ENCODE measurements at places on chromosomes 5 and 9. TPM values are rescaled to one million over a fixed set of nuclear protein-coding genes. Genes with fewer than 3 reads are reported as not detected.

The C9orf43 gene
- 0.23 TPM for polyA plus RNA-seq

The SLC23A1 gene
- 0.57 TPM for polyA plus RNA-seq

- DNase-seq, result no peak
Measured at GRCh38 chr5:74035521-74035937, 409.5 kb downstream of the ARHGEF28 start.

DNA sequence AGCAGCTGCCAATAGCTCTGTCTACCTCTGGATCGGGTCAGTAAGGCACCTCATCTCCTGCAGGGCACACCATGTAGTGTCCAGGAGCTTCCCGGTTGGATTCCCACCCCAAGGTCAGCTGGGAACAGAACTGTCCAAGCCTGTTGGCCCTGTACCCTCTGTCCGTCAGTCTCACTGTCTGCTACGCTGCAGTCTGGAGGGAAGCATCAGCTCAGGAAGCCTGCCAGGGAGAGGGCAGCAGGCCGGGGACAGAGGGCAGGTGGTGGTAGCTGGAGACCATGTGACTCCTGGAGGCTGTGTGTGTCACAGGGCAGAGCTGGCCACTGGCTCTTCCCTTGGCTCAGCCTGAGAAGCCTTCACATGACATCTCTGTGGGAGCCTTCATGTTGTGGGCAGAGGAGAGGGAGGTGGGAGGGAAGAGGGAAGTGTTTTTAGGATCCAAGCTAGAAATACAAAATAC is 134.5 kb downstream of the SEC61B start:
- DNase-seq, result no peak

- no peak for DNase-seq
Measured at GRCh38 chr5:135887881-135888614, 7.6 kb downstream of the IL9 start.

GRCh38 chr9:89606624-89607311 is 2.0 kb downstream of the GADD45G start:
- DNase-seq, result no peak

DNA sequence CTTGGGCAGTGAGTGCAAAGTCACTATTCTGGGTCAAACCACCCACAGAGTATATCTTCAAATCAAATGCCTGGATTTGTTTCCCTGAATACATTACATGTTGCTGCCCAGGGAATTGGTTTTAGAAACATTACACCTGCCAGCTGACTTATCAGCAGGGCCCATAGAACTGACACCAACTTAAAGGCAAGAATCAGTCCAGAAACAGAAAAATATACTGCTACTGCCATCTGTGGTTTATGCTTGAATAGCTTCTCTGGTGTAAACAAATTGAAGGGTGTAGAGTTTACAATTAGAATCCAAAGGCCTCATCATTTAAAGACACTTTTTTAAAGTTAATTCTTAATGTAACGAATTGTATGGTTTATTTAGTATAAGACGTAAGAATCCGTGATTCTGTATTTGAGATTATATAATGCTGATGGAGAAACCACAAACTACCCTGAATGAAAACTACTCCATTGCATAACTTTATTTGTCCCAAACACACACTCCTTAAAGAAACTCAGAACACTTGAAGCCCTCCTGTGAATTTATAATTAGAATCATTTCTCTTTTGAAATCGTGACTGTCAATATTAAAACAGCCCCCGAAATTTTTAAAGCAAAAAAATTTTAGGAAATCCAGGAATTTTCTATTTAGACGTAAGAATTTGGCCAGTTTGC is 6.2 kb downstream of the NR6A1 start:
- DNase-seq, result no peak

DNA sequence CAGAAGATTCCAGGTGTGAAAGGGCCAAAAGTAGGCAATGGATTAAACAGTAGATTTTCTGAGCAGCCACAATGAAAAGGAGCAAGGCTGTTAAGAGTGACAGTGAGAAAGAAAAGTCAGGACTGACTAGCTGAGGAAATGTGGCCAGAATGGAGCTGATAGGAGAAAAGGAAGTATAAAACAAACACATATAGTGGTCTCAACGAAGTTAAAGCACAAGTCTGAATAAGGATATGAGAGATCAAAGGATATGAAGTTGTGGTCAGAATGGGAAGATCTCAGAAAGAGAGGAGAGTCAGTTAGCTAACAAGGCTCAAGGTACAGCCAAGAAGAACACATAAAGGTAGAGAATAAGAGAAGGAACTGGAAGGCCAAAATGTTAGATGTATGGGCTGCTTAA is 39.9 kb downstream of the FNIP1 start:
- DNase-seq, result no peak

The ANKRD34B gene
- not detected for polyA plus RNA-seq

DNA sequence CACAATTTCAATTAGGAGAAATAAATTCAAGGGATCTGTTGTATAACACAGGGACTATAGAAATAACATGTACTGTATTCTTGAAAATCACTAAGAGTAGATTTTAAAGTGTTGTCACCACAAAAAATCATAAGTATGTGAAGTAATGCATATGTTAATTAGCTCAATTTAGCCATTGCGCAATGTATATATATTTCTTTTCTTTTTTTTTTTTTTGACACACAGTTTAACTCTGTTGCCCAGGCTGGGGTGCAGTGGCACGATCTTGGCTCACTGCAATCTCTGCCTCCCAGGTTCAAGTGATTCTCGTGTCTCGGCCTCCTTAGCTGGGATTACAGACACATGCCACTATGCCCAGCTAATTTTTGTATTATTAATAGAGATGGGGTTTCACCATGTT is 70.2 kb downstream of the XRCC4 start:
- no peak for DNase-seq

The PHYHD1 gene
- not detected for polyA plus RNA-seq

GRCh38 chr9:114098021-114098935 is 814 bp downstream of the KIF12 start:
- DNase-seq, result peak; percentile 20

DNA sequence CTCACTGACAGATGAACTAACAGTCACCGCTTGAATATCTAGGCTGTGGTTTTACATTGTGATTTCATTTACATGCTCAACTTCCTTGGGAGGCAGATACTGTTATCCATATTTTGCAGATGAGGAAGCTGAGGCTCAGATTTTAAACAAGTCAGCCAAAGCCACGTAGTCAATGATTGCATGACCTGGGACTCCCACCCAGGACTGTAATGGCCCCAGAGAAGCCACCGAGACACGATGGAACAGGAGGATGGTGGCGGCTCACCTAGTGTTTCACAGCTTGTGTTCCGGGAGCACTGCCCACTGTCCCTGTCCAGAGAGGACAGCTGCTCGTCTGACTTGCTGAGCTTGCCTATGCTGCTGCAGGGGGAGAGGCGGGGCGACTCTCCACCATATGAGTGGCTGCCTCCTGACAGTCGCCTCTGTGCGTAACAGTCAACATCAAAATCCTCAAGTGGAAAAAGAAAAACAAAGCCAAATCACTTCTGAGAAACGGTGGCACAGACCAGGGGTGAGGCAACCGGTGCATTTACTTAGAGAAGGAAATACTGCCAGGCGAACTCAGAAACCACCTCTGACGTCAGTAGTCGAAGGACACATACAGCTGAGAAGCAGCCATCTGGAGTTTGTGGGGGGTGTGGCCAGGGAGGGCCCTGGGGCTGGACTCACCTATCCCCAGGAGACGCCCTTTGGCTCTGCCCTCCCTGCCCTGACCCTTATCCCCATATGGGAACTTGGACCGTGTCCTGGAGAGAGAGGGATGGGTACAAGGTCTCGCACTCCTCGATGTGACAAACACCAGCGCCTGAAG is 82.5 kb downstream of the PRRT1B start:
- DNase-seq, result peak; percentile 23

DNA sequence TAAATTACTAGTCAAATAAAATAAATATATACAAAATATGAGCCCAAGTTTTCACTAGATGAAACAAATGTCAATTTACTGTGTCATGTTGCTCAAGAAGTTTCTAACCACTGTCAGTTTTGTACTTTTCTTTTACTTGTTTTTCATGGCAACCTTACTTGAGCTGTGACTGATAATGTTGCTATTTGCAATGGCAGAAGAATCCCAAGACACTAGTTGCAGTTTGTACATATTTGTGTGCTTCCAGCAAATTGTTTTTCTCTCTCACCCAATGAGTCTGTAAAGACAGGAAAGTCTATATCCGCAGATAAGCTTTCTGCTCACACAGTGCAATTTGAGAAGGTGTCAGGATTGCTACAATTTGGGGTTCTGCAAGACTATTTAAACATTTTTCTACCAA is 338.6 kb upstream of the PCSK5 start:
- no peak for DNase-seq

The CRB2 gene
- not detected for polyA plus RNA-seq

The PDE6A gene
- not detected for polyA plus RNA-seq

The CYLC2 gene
- polyA plus RNA-seq, result not detected

DNA sequence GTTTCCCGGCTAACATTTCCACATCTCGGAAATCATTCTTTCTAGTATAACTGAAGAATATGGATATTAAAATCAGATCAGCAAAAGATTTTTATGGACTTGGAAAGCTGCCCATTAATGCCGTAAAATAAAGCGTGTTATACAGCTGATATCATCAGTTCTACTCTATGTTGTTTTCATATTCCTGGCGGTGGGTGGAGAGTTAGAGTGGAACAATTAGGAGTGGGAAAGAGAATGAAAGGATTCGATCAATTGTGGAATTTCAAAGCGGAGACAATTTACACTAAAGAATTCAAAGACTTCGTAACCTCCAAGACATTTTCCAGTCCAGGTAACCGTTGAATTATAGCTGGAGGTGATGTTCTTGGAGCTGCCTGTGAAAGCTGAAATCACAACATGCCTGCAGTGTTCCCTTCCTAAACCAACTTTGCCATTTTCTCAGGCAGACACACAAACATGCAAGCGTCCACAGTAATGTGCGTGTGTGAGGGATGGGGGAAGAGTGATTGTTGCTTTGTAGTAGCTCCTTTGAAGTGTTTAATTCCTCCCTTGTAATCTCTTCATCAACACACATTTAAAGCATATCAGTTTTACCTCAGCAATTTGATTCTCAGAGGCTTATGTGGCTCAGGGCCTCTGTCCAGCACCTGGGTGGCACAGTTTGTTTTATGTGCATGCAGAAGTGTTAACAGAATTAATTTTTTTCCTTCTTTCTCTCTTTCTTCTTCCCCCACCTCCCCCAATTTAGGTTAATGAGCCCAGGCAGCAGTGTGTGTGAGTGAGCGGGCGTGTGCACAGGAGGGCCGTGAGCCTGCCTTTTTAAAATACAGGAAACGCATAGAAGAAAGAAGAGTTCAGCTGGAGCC is 544.1 kb downstream of the RAB3C start:
- DNase-seq, result no peak

DNA sequence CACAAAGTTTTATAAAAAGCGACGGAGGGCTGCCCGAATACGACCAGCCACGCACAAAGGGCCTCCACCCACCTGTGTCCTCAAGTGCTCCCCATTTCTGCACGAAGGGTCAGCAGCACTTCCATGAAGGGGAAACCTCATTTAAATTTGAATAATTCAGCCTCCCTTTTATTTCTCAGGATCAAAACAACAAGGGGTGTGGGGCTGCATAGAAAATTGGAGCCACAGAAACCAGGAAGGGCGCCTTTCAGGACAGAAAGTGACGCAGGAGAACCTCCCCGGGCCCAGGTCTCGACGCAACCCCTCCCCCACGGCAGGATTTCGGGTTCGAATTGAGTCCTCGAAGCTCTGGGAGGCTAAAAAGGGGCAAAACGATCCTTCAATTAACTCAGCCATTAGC is 2.1 kb downstream of the NRARP start:
- no peak for DNase-seq

DNA sequence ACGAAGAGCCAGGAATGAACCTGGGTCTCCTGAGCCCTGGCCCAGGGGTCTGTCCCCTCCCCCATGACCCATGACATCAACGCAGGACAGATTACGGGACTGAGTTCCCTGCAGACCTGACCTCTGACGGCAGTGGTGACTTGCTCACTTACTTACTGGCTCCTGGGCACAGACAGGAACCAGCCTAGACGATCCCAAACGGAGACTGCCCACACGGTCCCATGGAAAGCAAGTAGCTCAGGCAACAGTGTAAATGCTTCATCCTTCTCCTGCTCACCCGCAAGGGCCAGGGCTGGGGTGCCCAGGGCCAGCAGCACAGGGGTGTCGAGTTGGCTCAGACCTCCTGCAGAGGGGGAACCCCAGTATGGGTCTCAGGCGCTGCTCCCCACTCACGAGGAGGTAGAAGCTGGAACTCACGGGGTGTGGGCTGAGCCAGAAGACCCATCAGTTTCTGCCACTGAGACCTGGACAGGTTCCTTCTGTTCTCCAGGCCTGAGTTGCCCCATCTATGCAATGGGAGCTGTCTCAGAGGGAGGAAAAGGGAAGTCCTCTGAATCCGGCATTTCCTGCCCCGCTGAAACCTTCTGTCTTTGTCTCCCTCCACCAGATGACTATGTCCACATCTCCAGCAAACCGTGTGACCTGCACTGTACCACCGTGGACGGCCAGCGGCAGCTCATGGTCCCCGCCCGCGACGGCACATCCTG is 5.6 kb downstream of the ADAMTSL2 start:
- DNase-seq, result no peak

GRCh38 chr9:119544492-119544891 is 175.3 kb upstream of the BRINP1 start:
- DNase-seq, result no peak

DNA sequence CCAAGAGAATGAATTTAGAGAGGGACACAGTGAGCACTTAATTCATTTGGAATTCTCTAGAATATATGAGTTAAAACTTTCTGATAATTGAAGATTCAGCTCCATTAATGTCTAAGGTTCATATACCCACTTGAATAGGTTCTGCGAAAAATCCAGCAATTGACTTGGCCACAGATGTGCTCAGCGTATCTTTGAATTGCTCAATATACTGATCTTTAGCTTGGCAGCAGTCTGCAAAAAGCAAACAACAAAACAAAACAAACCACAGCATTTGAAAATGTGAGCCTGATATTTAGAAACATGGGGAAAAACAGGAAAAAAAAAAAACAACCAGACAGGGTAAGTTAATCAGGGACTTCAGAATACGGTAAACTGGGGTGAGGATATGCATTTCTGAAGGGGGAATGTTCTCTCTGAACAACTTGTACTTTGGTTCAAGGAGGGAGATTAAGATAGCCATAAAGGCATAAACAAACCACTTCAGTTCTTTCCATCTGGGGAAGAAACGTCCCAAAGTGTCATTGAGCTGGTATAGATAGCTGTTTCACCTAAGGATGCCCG is 21.4 kb downstream of the AGXT2 start:
- DNase-seq, result no peak

Data from naive B cell (primary cell).